ENCODE measurements at places on chromosomes 2 and 18.

DNA sequence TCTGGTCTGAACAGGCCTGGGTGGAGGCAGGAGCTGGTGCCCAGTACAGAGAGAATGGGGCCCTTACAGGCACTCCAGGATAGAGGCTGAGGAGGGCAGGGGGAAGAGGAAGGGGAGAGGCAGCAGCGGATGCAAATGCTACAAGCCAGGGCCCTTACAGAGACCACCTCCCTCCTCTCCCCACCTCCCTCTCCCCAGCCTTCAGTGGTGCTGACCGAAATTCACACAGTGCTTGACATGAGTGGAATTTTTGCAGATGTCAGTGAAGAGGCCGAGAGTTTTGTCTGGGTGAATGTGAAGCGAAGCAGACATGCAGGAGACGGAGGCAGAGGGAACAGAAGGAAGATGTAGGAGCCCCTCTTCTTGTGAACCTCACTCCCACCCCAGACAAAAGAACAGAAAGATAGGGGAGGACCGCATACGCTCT is 31.9 kb downstream of the CIB4 start:
- no peak for DNase-seq

DNA sequence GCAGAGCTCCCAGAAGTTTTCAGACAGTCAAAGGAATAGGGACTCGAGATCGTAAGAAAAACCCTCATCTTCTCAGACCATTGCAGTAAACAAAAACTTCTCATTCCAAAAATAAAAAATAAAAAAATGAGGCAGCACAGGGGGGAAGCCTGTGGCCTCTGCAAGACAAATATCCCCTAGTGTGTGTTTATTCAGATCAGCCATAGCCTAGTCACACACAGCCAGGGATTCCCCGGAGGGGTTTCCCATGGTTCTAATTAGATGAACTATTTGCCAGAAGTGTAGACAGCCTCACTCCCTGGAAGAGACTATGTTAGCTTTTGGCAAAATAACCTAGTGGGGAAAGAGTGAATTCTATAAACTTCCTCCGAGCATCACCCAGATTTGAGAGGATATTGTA is 122.9 kb upstream of the KLF7 start:
- DNase-seq, result no peak

- no peak for DNase-seq
These were observed 97.0 kb upstream of the RAB6C start for GRCh38 chr2:129882476-129882875.

- DNase-seq, result no peak
These were observed 17.8 kb downstream of the PXDN start for GRCh38 chr2:1726558-1726957.

GRCh38 chr18:434410-434809 is 66.1 kb downstream of the COLEC12 start:
- no peak for DNase-seq

DNA sequence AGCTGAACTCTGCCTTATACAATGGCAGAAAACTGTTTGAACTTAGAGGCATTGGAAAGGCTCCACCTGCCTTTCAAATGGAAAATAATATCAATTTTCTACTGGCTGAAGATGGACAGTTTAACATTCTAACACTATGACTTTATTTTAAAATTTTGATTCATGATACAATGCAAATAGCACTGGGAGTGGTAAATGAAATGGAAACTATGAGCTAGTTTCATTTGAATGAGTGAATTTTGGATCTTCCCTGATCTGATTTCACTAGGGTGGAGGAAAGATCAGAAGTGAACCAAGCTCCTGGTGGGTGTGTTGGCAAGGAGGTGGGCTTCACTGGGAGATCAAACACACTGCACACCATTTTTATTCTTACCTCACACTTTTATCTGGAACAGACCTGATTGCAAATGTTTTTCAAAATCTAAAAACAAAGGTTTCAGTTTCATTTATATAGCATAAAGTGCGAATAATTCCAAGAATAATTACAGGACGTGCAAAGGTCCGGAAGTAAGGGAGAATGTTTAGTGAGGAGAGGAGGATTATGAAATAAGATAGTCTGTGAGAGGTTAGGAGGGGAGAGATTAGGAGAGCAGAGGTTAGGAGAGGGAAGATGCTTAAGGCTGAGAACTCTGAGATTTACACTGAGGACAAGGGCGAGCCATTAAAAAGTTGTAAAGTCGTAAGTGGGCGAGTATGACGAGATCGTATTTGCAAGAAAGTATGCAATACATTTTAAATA is 18.6 kb upstream of the MBP start:
- DNase-seq, result no peak

- no peak for DNase-seq
These were observed 98.5 kb downstream of the CTIF start for GRCh38 chr18:48637081-48637990.

DNA sequence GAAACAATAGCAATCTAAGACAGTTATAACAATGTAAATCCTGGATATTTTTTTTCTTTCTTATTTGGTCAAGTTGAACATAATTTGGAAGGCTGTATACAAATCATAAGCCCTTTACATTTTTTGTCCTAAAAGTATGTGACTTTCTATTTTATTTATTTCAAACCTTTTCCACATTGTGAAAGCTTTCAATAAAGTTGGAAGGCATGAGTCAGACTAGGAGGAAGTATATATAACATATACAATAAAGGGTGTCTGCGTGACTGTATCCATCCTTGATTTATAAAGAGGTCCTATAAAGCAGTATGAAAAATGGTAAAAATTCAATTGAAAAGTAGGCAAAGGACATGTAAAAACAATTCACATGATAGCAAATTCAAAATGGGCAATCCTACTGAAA is 44.4 kb downstream of the CRACDL start:
- DNase-seq, result no peak

DNA sequence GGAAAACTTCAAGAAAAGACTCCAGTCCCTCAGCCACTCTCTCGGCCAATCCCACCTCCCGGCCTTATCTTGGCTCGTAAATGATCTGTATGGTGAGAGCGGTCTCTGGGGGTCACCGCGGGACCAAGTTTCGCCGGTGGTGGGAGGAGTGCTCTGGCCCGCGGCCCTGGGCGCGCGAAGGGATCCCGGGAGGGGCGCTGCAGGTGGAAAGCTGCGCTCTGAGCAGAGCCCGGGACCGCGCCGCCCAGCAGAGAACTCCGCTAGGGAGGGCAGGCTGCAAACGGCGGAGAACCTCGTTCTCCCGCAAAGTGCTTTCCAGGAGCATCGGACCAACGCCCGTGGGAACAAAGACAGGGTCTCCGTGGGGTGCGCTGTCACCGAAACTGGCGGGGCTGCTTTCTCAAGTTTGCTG is 622 bp downstream of the LRP2 start:
- DNase-seq, result peak; percentile 2

DNA sequence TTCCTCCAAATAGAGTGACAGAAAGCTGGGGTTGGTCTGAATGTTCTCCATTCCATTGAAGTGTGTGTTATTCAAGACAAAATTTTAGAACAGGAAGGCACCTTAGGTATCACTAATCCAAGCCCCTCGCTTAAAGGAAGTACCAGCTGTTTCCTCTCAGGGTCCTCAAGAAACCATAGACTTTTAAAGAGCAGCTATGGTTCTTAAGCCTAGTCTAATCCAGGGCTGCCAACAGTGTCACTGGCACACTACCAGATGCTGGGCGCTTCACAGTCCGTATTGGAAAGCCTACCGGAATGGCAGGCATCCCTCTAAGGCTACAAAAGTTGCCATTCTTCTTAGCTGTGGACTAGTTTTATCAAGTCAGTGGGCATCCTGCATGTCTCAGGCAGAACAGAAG is 1.9 kb downstream of the NEMP2 start:
- no peak for DNase-seq

- no peak for DNase-seq
These were observed 16.9 kb downstream of the SH2D6 start for GRCh38 chr2:85435220-85435958.

GRCh38 chr18:9055185-9055584 is 47.3 kb upstream of the NDUFV2 start:
- DNase-seq, result no peak

- no peak for DNase-seq
These were observed 56.8 kb upstream of the PMAIP1 start for GRCh38 chr18:59842947-59843346.

GRCh38 chr2:38148501-38148900 is 72.5 kb upstream of the CYP1B1 start:
- no peak for DNase-seq

DNA sequence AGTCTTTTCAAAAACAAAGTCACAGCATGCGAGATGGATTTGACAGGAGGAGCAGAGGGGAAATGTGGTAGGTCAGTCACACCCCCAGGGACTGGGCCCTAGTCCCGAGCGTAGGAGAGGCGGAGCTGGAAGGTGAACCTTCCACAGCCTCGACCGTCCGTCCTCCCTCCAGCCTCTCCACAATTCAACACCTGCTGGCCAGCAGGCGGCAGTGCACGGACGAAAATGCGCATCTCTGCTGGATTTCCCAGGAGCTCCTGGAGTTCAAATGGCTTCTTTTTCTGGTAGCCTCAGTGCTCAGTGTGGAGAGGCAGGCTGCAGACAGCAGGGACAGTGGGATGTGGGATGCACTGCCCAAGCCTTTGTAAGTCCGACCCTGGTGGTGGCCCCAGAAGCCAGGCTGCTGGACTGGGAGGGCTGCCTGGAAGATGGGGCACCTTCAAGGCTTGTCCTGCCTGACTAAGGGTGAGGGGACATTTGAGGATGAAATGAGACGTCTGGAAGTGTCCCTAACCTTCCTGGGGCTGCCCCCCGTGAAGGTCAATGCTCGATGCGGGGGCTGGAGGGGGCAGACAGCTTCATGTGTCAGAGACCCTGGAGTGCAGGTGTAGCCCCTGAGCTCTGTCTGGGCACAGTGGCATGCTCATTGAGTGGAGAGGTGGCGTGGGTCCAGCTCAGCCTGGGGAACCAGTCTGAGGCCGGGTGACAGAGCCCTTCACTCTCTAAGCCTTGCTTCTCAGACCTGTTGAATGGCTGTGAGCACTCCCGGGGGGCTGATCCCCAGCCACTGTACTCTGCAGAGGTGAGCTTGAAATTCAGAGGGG is 189.5 kb downstream of the TFCP2L1 start:
- DNase-seq, result no peak

DNA sequence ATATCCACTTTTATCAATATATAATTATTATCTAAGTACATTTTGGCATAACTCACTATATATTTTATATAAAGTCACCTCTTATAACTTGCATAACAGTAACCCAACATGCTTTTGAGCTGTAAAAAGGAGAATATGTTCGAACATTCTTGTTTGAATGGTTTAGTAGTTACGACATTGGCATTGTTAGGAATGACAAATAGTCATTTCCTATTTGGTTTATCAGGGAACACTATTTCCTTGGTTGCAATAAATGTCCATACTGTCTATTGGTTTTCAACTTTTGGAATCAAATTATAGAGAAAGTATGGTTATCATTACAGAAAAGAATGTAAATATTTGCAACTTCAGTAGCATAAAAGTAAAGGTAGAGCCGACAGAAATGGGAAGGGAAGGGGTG is 124.1 kb downstream of the PARD3B start:
- DNase-seq, result no peak
